ENCODE measurements at places on chromosomes 11 and 22. TPM values are rescaled to one million over a fixed set of nuclear protein-coding genes. Genes with fewer than 3 reads are reported as not detected.

- H3K27ac ChIP-seq: no peak overlapping the region
- peaks cover 5% of the 10 kb centered on the region for H3K27me3 ChIP-seq
- no peaks in the 10 kb centered on the region for H3K4me1 ChIP-seq
- no peak overlapping the region for H3K4me3 ChIP-seq
- no peak for DNase-seq
These were observed 269.4 kb downstream of the CTTN start for GRCh38 chr11:70667767-70668166.

GRCh38 chr22:37484480-37485394 lies 1.4 kb downstream of the MFNG start:
- peaks cover 10% of the 10 kb centered on the region for H3K36me3 ChIP-seq
- peak; percentile 91 for DNase-seq
- H3K27me3 ChIP-seq: no peaks in the 10 kb centered on the region
- H3K4me3 ChIP-seq: peak overlapping the region; percentile 91
- H3K27ac ChIP-seq: peak overlapping the region; percentile 85
- H3K4me1 ChIP-seq: peaks cover 80% of the 10 kb centered on the region

GRCh38 chr11:33692541-33692940 lies 8.1 kb downstream of the C11orf91 start:
- H3K4me1 ChIP-seq: no peaks in the 10 kb centered on the region
- H3K4me3 ChIP-seq: no peak overlapping the region
- no peaks in the 10 kb centered on the region for H3K27me3 ChIP-seq

DNA sequence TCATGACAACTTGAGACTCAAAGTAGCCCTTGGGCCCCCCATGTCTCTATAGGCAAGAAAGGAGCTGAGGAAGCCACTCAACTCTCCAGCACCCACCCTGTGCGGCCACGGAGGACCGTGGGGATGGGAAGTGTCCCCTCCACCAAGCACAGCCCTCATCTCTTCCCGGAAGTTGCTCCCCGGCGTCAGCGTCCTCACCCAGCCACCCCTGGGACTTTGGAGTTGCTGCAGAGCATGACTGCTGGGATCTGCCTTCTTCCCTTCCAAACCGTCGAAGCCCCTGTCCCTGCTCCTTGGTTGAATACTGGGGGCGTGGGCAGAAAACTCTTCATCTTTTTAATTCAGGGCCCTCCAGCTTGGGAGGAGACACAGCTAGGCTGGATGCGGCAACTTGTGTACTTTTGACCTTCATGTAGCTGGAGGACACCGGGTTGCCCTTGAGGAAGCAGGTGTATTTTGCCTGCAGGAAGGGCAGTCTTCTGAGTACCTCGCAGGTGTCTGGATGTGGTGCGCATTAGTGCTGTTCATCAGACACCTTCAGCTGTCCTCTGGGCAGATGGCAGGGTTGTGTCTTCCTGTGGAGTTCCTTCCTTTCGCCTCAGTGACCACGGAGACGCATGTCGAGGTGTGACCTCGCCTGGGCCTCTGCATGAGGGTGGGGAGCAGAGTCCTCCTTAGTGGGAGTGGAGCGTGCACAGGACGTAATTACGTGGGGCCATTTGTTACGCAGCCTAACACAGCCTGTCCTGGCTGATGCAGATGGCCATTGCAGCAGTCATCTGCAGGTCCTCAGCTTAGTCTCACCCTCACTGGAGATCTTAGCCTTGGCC lies 12.2 kb upstream of the IFITM3 start:
- H3K4me3 ChIP-seq: no peak overlapping the region
- H3K4me1 ChIP-seq: peaks cover 77% of the 10 kb centered on the region
- H3K36me3 ChIP-seq: no peaks in the 10 kb centered on the region
- H3K27ac ChIP-seq: peak overlapping the region; percentile 11
- DNase-seq: no peak

DNA sequence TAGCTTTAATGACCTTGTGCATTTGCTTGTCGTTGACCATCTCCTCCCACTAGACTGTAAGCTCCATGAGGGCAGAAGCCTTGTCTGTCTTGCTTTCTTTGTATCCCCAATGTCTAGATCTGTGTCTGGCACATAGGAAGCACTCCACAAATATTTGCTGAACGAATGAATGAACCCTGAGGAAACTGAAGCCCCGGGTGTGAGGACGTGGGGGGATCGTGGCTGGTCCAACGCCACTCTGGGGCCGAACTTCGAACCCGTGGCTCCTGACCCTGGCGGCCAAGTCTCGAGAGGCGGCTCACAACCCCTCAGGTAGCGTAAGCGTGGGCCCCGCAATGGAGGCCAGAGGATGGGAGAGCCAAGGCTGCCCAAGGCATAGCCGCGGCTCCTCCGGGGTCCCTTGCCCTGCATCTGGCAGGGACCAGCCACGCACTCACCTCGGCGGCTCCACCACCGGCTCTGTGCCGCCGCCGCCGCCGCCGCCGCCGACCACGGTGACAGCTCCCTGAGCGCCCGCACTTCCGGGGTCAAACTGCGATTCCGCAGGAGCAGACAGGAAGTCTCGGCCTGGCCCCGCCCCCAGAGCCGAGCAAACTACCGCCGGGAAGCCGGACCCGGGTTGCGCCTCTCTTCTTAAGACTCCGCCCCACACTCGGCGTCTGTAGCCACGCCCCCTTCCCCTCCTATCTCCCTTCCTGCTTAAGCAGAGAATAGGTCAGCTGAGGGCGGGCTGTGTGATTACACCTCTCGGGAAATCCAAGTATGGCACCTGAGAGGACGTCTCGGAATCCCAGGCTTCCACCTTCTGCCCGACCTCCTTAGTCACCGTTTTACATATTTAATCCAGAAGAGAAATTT lies at the start of gene ASCC2:
Gene ASCC2, minus strand, starts transcription at position 534 of the 858 bp plus-strand sequence. CDS start 5,949 bp downstream, outside the sequence.
- H3K36me3 ChIP-seq: peaks cover 11% of the 10 kb centered on the region
- peaks cover 14% of the 10 kb centered on the region for H3K4me1 ChIP-seq
- H3K27me3 ChIP-seq: no peaks in the 10 kb centered on the region
- peak; percentile 96 for DNase-seq

GRCh38 chr22:36373258-36373579 lies 14.5 kb downstream of the MYH9 start:
- H3K4me3 ChIP-seq: no peak overlapping the region
- peaks cover 98% of the 10 kb centered on the region for H3K4me1 ChIP-seq
- H3K36me3 ChIP-seq: peaks cover 3% of the 10 kb centered on the region
- DNase-seq: no peak
- H3K27ac ChIP-seq: peak overlapping the region; percentile 50
- H3K27me3 ChIP-seq: no peaks in the 10 kb centered on the region

GRCh38 chr11:18700375-18700774 lies 1.8 kb downstream of the TMEM86A start:
- no peaks in the 10 kb centered on the region for H3K27me3 ChIP-seq
- H3K36me3 ChIP-seq: no peaks in the 10 kb centered on the region
- no peak overlapping the region for H3K4me3 ChIP-seq
- DNase-seq: no peak
- peaks cover 21% of the 10 kb centered on the region for H3K4me1 ChIP-seq

The INPP5J gene
- total RNA-seq: not detected

DNA sequence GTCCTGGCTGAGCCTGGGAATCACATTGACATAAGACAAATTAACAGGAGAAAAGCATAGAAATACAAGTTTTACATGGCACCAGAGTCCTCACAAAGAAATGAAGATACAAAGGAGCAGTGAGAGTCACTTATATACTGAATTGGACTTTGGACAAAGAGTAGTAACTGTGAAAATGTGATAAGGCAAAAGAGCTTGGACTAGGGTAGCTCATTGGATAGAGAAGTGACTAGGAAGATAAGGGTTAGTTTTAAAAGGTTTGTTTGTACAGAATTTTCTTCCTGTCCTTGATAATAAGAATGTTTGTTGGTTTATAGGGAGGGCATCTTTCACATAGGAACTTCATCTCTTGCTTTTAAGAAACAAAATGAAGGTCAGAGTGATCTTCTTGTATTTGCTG lies 17.9 kb upstream of the NUCB2 start:
- H3K27ac ChIP-seq: no peak overlapping the region
- H3K36me3 ChIP-seq: no peaks in the 10 kb centered on the region
- DNase-seq: no peak
- H3K4me3 ChIP-seq: no peak overlapping the region
- H3K27me3 ChIP-seq: no peaks in the 10 kb centered on the region

DNA sequence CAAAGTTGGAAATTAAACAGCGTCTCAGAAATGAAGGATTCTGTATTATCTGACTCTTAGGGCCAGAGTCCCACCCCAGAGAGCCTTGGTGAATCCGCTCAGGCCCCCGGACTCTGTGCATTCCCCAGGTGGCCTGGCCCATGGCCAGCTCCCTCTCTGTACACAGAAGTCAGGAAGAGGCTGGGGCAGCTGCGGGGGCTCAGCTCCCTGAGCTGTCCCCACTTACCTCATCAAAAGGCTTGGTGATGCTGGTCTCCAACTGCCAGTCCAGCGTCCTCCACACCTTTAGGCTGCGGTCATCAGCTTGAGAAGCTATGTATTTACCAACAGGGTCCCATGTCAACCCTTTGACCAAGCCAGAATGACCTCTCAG lies 35.0 kb downstream of the HIRA start:
- H3K27ac ChIP-seq: no peak overlapping the region
- H3K4me3 ChIP-seq: no peak overlapping the region
- peaks cover 69% of the 10 kb centered on the region for H3K36me3 ChIP-seq
- no peak for DNase-seq
- no peaks in the 10 kb centered on the region for H3K4me1 ChIP-seq
- no peaks in the 10 kb centered on the region for H3K27me3 ChIP-seq

- H3K36me3 ChIP-seq: no peaks in the 10 kb centered on the region
- H3K27ac ChIP-seq: no peak overlapping the region
These were observed 743.4 kb upstream of the CNTN5 start for GRCh38 chr11:98277251-98277912.

GRCh38 chr11:25206762-25207161 lies 709.9 kb downstream of the LUZP2 start:
- H3K27me3 ChIP-seq: no peaks in the 10 kb centered on the region
- no peaks in the 10 kb centered on the region for H3K4me1 ChIP-seq
- H3K4me3 ChIP-seq: no peak overlapping the region
- H3K36me3 ChIP-seq: no peaks in the 10 kb centered on the region

DNA sequence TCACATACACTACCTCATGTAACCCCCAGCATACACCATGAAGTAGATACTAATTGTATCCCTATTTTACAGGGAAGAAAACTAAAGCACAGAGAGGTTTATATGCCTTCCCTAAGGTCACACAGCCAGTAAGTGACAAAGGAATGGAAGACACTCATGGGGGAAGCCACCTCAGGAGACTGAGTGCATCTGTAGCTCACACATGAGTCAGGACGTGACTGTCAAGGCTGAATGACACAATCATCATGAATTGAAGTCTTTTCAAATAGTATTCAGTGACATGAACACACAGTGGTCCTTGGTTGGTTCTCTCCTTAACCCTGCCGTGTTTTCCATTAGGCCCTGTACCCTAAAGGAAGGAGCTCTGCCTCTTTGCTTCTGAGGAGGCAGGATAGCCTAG lies 463.0 kb downstream of the NTM start:
- H3K27me3 ChIP-seq: no peaks in the 10 kb centered on the region
- H3K4me3 ChIP-seq: no peak overlapping the region
- no peaks in the 10 kb centered on the region for H3K36me3 ChIP-seq
- H3K4me1 ChIP-seq: no peaks in the 10 kb centered on the region

The GNG3 gene
- total RNA-seq: not detected

DNA sequence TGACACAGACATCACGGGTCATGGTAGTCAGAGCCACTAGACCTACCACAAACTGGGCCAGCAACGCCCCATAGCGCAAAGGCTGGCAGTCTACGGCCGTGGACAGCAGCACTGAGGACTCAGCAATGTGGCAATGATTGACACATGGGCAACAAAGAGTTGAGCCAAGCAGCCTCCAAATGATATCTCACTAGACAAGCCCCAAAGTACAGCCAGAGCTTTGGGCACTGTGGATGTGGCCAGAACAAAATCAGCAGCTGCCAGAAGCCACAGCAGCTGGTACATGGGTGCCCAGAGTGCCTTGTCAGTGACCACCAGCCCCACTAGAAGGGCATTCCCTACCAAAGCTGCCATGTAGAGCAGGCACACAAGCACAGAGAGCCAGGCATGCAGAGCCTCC lies 11.2 kb upstream of the UBQLNL start:
- H3K4me1 ChIP-seq: no peaks in the 10 kb centered on the region
- H3K4me3 ChIP-seq: no peak overlapping the region
- no peak overlapping the region for H3K27ac ChIP-seq

DNA sequence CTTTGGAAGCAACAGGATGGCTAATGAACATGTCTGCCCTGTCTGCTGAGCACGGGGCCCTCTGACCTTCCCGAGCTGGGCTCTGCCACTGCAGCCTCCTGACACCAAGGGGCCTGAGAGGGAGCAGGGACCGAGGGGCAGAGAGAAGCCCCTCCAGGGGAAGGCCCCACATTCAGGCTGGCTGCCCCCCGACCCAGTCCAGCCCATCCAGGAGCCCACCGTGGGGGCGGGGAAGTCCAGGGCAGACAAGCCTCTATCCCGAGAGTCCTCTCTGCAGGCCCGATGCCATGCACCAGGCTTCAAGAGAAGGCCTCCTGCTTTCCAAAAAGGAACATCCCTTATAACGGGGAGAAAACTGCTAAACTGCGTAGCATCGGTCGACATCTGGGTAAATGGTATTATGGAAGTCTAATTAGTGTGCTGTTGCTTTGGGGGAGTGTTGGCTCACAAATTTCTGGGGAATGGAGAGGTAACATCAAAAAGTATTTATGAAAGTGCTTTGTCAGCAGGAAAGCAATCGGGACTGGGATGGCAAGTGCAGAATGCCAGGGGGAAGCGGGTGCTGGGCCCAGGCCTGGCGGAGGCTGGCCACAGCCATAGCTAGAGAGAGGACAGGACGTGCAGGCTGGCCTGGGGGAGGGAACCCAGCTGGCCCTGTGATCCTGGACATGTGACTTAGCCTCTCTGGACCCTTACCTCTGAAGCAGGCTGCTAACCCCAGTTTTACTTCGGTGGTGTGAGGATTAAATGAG lies 5.3 kb upstream of the SHISAL1 start:
- peaks cover 26% of the 10 kb centered on the region for H3K4me1 ChIP-seq
- no peaks in the 10 kb centered on the region for H3K27me3 ChIP-seq
- no peak for DNase-seq
- H3K4me3 ChIP-seq: no peak overlapping the region
- H3K27ac ChIP-seq: no peak overlapping the region
- no peaks in the 10 kb centered on the region for H3K36me3 ChIP-seq

DNA sequence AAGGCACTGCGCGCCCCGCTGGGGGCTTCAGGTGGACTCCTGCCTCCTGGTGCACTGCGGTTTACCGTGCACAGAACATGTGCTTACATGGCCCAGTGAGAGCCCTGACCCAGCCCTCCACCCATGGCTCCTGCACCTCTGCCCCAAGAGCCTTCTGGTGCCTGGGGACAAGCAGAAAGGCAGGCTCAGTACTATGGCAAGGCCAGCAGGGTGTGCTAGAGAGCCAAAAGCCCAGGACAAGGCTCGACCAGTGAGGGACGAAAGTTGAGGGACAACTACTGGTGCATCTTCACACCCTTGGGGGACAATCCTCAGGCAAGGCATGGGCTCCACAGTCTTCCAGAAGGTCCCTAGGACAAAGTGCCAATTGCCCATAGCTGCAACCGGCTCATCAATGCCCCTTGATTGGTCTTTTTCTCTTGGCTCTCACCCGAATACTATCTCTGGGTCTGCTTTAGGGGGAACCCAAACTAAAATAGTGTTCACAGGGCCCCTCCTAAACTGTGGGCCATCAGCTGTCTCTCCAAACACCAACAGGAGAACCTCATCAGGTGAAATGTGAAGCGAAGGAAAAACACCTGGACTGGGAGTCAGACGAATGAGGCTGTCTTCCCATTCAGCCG lies 13.5 kb downstream of the PGA5 start:
- H3K36me3 ChIP-seq: no peaks in the 10 kb centered on the region
- peak; percentile 46 for DNase-seq
- no peaks in the 10 kb centered on the region for H3K4me1 ChIP-seq
- H3K27ac ChIP-seq: no peak overlapping the region
- no peak overlapping the region for H3K4me3 ChIP-seq

The TCN2 gene
- 1.2 TPM for total RNA-seq
